Kidney epithelial cell (primary cell): ENCODE measurements at places on chromosomes 16 and 17. TPM values are rescaled to one million over a fixed set of nuclear protein-coding genes. Genes with fewer than 3 reads are reported as not detected.

Gene BANP
- 25.9 and 35.4 TPM in 2 replicates for total RNA-seq

Gene SLFN12L
- total RNA-seq: not detected in 2 replicates

Gene TACO1
- 24.7 and 24.9 TPM in 2 replicates for total RNA-seq

Gene CCL11
- total RNA-seq: not detected in 2 replicates

Gene HOXB3
- 24.0 and 31.1 TPM in 2 replicates for total RNA-seq

Gene ITGA2B
- total RNA-seq: 0.04 and 0.14 TPM in 2 replicates

GRCh38 chr17:67421869-67422273, 44.8 kb downstream of the PITPNC1 start:
- DNase-seq: peak; percentile 98

DNA sequence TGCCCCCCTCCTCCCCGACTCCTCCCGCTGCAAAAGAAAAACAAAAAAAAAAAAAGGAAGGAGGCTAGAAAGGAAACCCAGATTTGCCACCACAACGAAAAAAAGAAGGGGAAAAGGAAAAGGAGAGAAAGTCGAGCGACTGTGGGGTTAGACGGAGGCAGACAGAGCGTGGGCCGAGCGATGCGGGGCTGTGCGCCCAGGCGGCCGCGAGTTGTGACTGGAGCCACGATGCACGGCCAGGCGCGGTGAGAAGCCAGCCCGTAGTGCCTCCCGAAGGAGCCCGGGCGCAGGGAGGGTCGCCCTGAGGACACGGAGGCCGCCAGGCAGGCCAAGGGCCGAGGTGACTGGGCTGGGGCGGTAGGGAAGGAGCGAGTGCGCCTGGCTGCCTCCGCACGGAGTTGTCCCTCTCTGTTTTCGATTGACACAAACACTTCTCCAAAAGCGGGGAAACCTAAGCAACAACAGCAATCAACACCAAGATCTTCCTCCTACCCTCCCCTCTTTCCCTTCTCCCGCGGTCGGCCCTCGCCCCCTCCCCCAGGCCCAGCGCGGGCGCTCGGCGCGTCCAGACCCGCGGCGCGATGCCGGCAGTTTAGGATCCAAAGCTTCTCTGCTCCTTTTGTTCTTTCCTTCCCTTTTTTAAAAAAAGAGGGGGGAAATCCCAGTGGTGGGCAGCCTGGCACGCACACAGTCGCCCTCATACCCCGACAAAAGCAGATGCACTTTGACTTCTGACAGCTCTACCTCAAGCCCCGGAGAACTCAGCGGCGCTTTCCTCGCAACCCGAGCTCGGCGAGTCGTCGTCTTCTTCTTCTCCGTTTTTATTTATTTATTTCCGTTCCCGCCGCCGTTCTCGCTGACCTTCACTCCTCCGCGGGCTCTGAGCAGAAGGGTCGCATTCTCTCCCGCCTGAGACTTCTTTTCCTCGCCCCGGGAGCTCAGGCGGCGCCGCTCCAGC, at the start of gene LHX1:
LHX1 (plus strand) TSS at position 475 of the 958 bp plus-strand sequence. CDS start 723 bp downstream, outside the sequence.
- DNase-seq: no peak

- DNase-seq: no peak
Observed at GRCh38 chr16:68746951-68747350, 9.9 kb downstream of the CDH1 start.

DNA sequence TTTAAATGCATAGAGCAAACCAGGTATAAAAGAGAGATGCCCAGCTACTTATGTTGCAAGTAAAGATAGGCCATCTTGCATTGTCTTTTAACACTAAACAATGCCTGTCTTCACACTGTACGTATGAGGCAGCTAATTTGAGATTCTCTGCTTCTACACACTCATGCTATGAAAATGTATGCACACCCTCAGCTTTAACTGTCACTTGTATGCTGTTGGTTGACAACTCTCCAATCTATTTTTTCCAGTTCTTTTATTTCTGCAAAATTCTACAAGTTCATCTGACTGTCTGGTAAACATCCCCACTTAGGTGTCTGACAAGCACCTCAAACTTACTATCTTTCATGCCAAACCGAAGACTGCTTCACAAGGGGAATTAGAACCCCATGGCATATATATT, 131.7 kb upstream of the SOX9 start:
- DNase-seq: no peak

- no peak for DNase-seq
Observed at GRCh38 chr16:66168777-66169176, 197.7 kb upstream of the CDH5 start.

DNA sequence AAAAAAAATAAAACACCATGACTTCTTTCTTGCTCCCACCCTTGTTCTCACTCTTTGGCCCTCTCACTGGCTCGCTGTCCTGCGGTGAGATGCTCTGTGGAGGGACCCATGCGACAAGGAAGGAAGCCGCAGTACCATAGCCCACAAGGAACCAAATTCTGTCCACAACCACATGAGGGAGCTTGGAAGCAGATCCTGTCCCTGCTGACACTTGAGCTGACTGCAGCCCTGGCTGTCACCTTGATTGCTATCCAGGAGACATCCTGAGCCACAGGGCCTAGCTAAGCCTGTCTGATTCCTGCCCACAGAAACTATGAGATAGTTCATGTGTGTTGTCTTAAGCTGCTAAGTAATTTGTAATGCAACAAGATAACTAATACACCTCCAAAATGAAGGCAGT, 4.8 kb upstream of the MT2A start:
- no peak for DNase-seq

DNA sequence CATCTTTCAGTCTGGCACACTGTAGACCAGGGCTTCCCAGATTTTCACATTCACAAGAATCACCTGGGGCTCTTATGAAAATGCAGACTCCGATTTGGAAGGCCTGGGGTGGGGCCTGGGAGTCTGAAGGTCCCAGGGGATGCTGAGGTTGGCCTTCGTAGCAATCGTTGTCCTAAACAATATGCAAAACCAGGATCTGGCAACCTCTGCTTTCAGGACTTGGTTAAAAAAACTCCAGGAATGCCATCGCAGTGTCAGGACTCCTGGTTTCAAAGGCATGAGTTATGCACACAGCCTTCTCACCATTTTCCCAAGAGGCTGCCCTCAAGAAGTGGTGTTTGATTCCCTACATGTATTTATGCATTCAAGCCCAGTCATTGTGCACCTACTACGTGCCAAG, 6.7 kb downstream of the CLEC19A start:
- no peak for DNase-seq

DNA sequence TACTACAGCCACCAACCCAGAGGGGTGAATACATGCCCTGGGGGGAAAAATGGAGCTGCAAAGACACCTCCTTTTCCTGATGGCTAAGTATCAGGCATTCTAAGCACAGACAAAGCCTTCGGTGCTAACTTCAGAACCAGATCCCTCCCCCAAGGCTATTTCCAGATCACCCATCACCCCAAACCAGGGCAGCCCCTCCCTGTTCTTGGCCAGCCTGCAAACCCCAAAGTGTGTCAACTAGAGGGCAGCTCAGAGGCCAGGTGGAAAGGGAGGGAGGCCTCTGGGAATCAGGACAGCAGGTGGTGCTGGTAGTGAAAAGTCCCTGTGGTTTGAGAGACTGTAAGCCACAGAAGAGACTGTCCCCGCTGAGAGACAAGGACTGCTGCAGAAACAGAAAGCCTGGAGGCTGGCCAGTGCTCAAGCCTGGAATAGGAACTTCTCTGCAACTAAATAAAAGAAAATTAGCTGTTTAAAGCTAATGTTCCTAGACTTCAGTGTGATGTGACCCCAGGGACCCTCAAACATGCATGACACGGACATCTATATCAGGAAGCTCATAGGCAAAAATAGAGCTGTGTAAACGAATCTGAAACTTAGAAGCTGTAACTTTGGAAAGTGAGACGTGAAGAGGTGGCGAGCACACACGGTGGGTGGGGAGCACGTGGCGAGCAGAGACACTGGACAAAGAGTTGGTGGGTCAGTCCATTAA, 9.1 kb downstream of the TUBG1 start:
- DNase-seq: no peak

- no peak for DNase-seq
Observed at GRCh38 chr16:11835891-11836649, 15.3 kb downstream of the RSL1D1 start.
